ENCODE measurements at places on chromosomes 5 and 9.

GRCh38 chr5:178487911-178488600 is 102.1 kb downstream of the COL23A1 start:
- no peaks in the 10 kb centered on the region for H3K4me1 ChIP-seq
- DNase-seq: no peak
- H3K27ac ChIP-seq: no peak overlapping the region
- no peak overlapping the region for H3K4me3 ChIP-seq
- H3K27me3 ChIP-seq: no peaks in the 10 kb centered on the region
- no peaks in the 10 kb centered on the region for H3K36me3 ChIP-seq

GRCh38 chr9:95018099-95018936 is 291.8 kb downstream of the AOPEP start:
- no peaks in the 10 kb centered on the region for H3K27me3 ChIP-seq
- peaks cover 62% of the 10 kb centered on the region for H3K36me3 ChIP-seq
- peak overlapping the region; percentile 40 for H3K4me3 ChIP-seq
- no peak for DNase-seq

- no peak overlapping the region for H3K27ac ChIP-seq
- H3K27me3 ChIP-seq: no peaks in the 10 kb centered on the region
- no peak overlapping the region for H3K4me3 ChIP-seq
- no peaks in the 10 kb centered on the region for H3K4me1 ChIP-seq
- H3K36me3 ChIP-seq: no peaks in the 10 kb centered on the region
Observed at GRCh38 chr5:26236936-26237335, 801.5 kb downstream of the CDH9 start.

GRCh38 chr5:134138416-134139376 is 24.2 kb downstream of the TCF7 start:
- no peaks in the 10 kb centered on the region for H3K27me3 ChIP-seq
- no peak overlapping the region for H3K4me3 ChIP-seq
- H3K4me1 ChIP-seq: peaks cover 7% of the 10 kb centered on the region
- no peak for DNase-seq
- no peak overlapping the region for H3K27ac ChIP-seq

- no peak for DNase-seq
- H3K36me3 ChIP-seq: no peaks in the 10 kb centered on the region
- no peaks in the 10 kb centered on the region for H3K4me1 ChIP-seq
- peaks cover 19% of the 10 kb centered on the region for H3K27me3 ChIP-seq
- H3K4me3 ChIP-seq: no peak overlapping the region
- H3K27ac ChIP-seq: no peak overlapping the region
Observed at GRCh38 chr5:42965934-42966333, 74.2 kb downstream of the ANXA2R start.

DNA sequence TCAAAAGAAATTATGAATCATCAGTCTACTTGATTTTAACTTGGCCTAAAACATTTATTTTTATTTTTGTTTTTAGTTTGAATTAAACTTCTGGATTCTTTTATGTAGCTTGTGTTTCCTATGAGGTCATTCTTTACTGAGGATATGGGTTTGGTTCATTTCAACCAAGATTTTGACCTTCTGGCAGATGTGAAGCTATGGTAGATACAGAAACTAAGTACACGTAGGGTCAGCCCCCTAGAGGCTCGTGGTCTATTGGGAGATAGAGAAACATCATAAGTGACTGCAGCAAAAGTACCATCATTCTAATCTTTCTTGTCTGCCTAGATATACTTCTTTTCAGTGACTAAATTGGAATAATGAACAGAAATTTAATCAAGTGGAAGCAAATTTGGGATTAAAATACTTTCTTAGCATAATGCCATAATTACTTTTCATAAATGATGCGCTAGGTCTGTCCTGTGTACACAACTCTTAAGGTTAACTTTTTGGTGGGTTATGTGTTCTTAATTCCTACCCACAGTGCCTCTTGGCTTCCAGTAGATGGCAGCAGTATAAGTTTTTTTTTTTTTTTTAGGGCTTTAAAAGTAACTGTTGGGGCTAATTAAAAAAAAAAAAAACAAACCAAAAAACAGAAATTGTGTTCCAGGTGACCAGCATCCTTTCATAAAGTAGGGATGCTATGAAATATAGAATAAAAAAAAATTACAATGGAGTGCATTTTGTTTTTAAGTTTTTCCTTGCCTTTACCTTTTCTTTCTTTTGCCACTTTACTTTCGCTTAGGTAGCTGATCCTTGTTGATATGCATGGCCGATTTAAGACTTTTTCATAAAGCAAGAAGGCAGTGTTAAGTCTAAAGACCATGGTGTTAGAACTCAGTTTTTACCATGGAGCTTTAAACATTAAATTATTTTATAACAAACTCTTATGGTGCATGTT is 49.9 kb downstream of the LRRTM2 start:
- H3K4me3 ChIP-seq: no peak overlapping the region
- no peak for DNase-seq
- no peak overlapping the region for H3K27ac ChIP-seq
- no peaks in the 10 kb centered on the region for H3K27me3 ChIP-seq
- peaks cover 15% of the 10 kb centered on the region for H3K36me3 ChIP-seq
- peaks cover 23% of the 10 kb centered on the region for H3K4me1 ChIP-seq

DNA sequence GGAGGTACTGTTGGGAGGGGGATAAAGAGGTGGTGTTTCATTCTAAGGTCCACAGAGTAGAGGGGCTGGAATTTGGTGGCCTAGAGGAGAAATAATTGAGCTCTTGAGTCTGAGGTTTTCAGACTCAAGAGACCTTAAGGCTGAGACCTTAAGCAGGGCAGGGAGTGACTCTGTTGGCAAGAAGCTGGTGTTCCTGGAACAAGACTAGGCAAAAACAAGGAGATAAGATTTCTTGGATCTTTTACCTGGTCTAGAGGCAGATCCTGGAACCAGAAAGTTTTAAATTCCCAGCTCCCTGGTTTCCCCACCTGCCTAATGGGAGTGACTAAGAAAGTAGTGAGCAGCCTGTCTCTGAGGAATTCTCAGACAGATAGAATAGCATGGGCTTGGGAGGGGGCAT is 4.1 kb upstream of the CCL21 start:
- H3K36me3 ChIP-seq: no peaks in the 10 kb centered on the region
- no peak overlapping the region for H3K4me3 ChIP-seq
- DNase-seq: no peak
- H3K27ac ChIP-seq: no peak overlapping the region

DNA sequence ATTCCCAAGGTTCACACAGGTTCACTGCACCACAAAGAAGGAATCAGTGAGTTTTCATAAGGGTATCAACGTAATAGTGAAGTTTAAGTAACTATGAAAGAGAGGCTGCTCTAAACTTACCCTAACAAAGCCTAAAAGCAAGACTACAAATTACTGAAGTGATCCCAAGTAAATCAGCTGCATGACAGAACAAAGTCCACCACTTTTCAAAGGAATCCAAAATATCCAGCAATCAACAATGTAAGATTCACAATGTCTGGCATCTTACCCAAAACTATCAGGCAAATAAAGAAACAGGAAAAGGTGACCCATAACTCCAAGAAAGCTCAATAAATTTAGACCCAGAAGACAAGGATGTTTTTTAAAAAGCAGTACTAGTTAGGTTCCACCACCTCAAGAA is 70.1 kb downstream of the GNAQ start:
- no peak for DNase-seq
- H3K4me1 ChIP-seq: peaks cover 59% of the 10 kb centered on the region
- peak overlapping the region; percentile 42 for H3K27ac ChIP-seq
- no peaks in the 10 kb centered on the region for H3K27me3 ChIP-seq
- no peaks in the 10 kb centered on the region for H3K36me3 ChIP-seq

DNA sequence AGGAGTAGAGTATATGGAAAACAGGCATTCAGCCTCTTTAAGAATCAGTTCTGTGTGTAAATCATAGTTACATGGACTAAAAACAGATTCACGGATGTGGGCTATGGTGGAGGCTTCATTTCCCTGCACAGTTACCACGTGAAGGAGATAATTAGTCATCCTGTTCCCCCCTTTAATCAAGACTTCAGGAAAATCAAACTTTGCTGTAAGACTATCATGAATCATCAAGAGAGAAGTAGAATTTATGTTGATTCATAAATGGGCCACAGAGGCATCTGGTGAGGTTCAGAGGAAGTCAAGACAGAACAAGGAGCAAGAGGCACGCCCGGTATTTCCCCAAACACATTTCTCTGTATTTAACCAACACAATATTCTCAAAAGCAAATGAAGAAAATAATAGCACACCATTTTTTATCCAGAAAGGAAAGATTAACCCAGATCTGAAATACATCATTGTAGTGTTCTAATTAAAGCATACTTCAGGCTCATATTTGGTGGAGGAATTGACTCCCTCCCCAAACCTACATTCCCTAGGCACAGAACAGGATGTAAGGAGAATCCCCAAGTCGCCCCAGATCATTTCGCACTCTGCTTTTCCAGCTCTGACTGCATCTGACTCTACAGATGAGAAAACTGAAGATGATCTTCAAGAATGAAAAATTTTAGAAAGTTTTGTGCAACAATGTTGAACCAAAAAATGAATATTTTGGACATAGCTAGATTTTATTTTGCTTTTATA is 175.8 kb upstream of the GAS1 start:
- H3K36me3 ChIP-seq: no peaks in the 10 kb centered on the region
- no peaks in the 10 kb centered on the region for H3K27me3 ChIP-seq
- no peak overlapping the region for H3K27ac ChIP-seq
- no peak overlapping the region for H3K4me3 ChIP-seq

- no peaks in the 10 kb centered on the region for H3K27me3 ChIP-seq
- no peaks in the 10 kb centered on the region for H3K36me3 ChIP-seq
- H3K4me1 ChIP-seq: no peaks in the 10 kb centered on the region
Observed at GRCh38 chr5:115472271-115473025, 72.1 kb downstream of the FEM1C start.

- no peak overlapping the region for H3K4me3 ChIP-seq
- DNase-seq: no peak
- H3K36me3 ChIP-seq: no peaks in the 10 kb centered on the region
- no peaks in the 10 kb centered on the region for H3K4me1 ChIP-seq
- H3K27ac ChIP-seq: peak overlapping the region; percentile 37
- no peaks in the 10 kb centered on the region for H3K27me3 ChIP-seq
Observed at GRCh38 chr5:147532156-147532555, 22.3 kb upstream of the DPYSL3 start.

DNA sequence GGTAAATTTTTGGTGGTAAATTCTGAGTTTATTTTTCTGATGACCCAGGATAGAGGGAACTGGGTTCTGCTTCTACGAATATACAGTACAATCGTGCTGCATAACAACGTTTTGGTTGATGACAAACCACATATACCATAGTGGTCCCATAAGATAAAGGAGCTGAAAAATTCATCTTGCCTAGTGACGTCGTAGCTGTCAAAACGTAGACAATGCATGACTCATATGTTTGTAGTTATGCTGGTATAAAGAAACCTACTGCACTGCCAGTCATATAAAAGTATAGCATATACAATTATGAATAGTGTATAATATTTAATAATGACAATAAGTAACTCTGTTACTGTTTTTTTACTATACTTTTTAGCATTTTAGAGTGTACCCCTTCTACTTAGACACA is 244.0 kb downstream of the GAS1 start:
- no peak overlapping the region for H3K27ac ChIP-seq
- no peaks in the 10 kb centered on the region for H3K27me3 ChIP-seq
- H3K36me3 ChIP-seq: no peaks in the 10 kb centered on the region
- no peak overlapping the region for H3K4me3 ChIP-seq
- DNase-seq: no peak
- peaks cover 22% of the 10 kb centered on the region for H3K4me1 ChIP-seq

- no peaks in the 10 kb centered on the region for H3K36me3 ChIP-seq
- no peak overlapping the region for H3K27ac ChIP-seq
- no peaks in the 10 kb centered on the region for H3K4me1 ChIP-seq
- DNase-seq: no peak
- peaks cover 4% of the 10 kb centered on the region for H3K27me3 ChIP-seq
- no peak overlapping the region for H3K4me3 ChIP-seq
Observed at GRCh38 chr5:10896016-10896415, 135.0 kb upstream of the DAP start.

DNA sequence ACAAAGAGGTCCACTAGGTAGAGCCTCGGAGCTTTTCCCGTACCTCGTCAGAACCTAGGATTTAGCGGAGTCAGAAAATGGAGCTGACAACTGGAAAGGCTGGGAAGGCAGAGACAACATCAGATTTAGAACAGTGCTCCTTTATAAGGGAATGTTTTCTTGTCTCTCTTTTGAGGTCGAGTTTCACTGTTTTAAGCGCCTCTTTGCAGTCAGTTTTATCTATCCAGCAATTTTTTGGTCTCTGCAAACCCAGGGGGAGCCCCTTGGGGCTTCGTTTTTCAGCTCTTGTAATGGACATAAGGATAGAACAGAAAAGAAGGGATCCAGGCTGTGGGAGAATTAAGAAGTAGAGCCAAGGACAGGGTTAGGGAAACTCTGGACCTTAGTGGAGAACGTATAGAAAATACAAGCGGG is 80.5 kb downstream of the FNBP1 start:
- H3K27me3 ChIP-seq: no peaks in the 10 kb centered on the region
- H3K27ac ChIP-seq: peak overlapping the region; percentile 77
- no peak for DNase-seq
- peaks cover 26% of the 10 kb centered on the region for H3K36me3 ChIP-seq
- H3K4me1 ChIP-seq: peaks cover 15% of the 10 kb centered on the region

DNA sequence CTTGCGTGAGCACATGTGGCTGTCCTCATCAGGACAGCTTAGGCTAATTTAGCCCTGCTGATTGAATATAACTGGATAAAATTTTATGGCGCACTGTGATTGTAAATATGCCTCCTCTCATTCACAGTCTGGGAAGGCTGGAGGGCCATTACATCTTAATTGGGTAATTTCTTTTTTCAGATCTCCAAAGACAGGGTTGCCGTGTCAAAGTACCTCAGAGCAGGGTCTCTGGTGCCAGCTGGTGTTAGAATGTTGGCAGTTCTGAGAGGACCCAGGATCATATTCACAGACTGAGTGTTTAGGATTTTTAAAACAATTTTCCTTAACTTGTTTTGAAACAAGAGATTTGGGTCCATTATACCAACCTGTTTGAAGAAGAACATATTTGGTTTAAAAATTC is 455.7 kb upstream of the TLE4 start:
- no peaks in the 10 kb centered on the region for H3K36me3 ChIP-seq
- H3K27me3 ChIP-seq: no peaks in the 10 kb centered on the region
- no peak overlapping the region for H3K4me3 ChIP-seq
- H3K4me1 ChIP-seq: no peaks in the 10 kb centered on the region

- H3K27me3 ChIP-seq: no peaks in the 10 kb centered on the region
- H3K36me3 ChIP-seq: no peaks in the 10 kb centered on the region
- no peak overlapping the region for H3K4me3 ChIP-seq
- peaks cover under 1% of the 10 kb centered on the region for H3K4me1 ChIP-seq
- no peak for DNase-seq
- no peak overlapping the region for H3K27ac ChIP-seq
Observed at GRCh38 chr5:133030343-133031005, 4.1 kb upstream of the ZCCHC10 start.

DNA sequence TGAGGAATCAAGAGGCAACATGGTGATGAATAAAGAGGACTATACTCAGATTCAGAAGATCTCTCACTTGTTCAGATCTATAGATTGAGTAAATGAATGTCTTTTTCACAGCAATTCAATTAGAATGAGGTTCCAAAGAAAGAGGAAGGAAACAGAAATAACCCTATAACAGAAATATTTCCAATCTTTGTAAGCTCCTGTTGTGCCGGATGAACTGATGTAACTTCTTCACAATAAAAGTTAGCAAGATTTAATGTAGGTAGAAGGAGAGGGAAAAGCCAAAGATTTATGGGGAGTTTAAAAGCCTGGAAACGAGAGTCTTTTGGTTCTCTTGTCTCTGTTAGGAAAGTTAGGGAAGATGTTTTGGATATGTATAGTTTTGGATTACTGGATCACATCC is 92.1 kb downstream of the PBX3 start:
- no peaks in the 10 kb centered on the region for H3K36me3 ChIP-seq
- H3K27me3 ChIP-seq: no peaks in the 10 kb centered on the region
- no peak overlapping the region for H3K4me3 ChIP-seq
- DNase-seq: no peak

All from esophagus squamous epithelium (tissue), 5 donors.